ENCODE measurements at places on chromosomes 5 and 9.

GRCh38 chr9:117313989-117314388 lies 100.9 kb downstream of the ASTN2 start:
- H3K36me3 ChIP-seq, result no peaks in the 10 kb centered on the region
- H3K4me3 ChIP-seq, result no peak overlapping the region
- H3K27me3 ChIP-seq, result no peaks in the 10 kb centered on the region
- DNase-seq, result no peak
- no peaks in the 10 kb centered on the region for H3K4me1 ChIP-seq
- no peak overlapping the region for H3K27ac ChIP-seq

DNA sequence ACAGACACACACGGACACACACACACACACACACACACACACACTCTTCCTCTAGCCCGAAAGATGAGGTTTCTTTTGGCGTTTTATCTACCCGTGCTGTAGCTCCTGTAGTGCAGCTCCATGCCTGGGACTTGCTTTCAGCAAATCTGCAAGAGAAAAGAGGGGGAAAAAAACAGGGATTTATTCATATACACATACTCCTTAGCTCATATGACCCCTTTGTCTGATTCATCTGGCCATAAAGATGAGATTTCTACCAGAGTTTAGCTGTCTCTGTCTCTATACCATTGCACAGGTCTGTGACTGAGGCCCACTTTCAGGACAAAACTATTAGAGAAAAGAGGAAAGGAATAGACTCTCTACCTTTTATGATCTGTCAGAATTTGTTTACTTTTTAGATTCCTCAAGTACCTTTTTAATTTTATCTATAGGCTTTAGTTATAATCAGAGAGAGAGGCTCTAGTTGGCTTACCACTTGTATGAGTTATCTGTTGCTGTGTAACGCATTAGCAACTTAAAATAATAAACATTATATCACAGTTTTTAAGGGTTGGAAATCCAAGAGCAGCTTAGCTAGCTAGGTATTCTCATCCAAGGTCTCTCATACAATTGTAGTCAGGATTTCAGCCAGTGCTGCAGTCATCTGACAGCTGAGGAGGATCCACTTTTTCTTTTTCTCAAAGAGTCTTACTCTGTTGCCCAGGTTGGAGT lies 14.7 kb downstream of the SNX2 start:
- H3K27ac ChIP-seq, result no peak overlapping the region
- no peak overlapping the region for H3K4me3 ChIP-seq
- H3K27me3 ChIP-seq, result no peaks in the 10 kb centered on the region
- H3K4me1 ChIP-seq, result no peaks in the 10 kb centered on the region
- no peak for DNase-seq

DNA sequence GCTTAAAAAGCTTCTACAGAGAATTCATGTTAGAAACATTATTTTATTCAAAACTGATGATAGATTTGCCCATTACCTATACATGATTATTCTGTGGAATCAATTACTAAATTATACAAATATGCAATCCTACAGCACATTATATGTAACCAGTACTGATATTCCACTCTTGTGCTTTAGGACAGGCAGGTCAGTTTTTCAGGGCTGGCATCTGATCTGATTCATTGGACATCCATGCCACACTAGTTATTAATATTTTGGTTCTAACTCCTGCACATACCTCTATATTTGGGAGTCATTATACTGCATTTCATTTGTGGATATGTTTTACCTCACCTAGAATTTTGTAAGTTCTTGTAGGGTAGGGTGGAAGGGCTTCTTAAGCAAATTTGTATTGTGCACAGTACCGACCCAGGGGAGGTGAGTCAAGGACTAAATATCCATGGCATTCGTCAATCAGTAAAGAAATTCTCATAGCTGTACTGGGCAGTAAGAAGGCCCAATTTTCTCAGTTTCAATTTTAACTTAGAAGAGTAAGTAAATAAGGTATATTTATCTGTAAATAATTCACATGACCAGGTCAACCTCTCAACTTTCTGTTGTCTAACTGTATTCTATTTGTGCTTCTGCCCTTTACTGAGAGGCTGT lies 33.5 kb downstream of the ELOVL7 start:
- H3K4me3 ChIP-seq, result no peak overlapping the region
- H3K4me1 ChIP-seq, result no peaks in the 10 kb centered on the region
- no peak for DNase-seq
- H3K27ac ChIP-seq, result no peak overlapping the region

DNA sequence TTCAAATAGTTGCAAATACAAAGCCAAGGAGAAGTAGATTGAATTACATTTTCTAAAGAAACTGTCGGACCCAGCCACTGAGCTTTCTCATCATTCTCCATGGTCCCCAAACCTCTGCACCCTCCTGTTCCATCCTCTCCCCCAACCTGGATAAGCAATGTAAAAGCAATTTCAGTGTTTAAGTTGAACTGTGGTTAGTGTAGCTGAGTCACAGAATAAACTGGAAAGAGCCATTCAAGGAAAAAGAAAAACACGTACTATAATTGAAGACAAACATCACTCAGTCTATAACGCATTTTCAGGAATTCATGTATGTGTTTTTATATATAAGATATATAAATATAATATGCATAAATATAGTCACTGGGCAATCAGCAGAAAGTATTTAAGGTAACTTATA lies 54.1 kb upstream of the TMEM161B start:
- no peak for DNase-seq
- H3K27ac ChIP-seq, result no peak overlapping the region
- H3K4me1 ChIP-seq, result no peaks in the 10 kb centered on the region
- no peaks in the 10 kb centered on the region for H3K36me3 ChIP-seq

DNA sequence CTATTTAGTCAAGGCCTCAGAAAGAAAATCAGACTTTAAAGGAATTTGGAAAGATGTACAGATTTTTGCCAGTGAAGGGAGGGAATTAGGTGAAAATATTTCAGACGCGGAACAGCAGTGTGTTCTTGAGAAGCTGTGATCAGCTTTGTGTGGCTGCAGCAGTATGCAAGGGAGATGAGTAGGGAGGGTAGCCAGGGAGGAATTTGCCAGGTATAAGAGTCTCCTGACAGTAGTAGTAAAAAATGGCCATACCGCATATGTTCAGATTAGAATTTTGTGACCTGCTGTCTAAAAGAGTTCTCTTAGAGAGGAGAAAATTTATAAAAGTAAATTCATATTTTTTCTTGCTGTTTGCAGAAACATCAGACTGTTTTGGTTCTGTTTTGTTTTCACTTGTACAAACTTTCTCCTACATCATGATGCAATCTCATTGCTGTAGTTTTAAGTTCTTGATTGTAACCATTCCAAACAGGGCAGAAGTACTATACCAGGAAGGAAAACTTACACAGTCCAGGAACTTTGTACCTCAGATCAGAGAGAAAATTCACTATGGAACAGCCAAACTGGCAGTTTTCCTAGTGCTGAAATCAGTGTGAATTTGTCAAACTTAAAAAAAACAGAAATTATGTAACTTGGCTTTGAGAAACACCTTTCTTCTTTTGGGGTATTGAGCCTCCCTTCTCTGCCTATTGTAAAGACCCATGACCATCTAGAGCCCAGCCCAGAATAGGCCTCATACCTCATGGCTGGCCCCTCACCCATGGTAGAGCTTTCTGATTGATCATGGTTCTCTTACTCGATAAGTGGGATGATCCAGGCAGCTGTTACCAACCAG lies 78.4 kb upstream of the NR3C1 start:
- no peak overlapping the region for H3K4me3 ChIP-seq
- no peak for DNase-seq
- H3K4me1 ChIP-seq, result no peaks in the 10 kb centered on the region
- H3K27me3 ChIP-seq, result no peaks in the 10 kb centered on the region
- H3K36me3 ChIP-seq, result no peaks in the 10 kb centered on the region

DNA sequence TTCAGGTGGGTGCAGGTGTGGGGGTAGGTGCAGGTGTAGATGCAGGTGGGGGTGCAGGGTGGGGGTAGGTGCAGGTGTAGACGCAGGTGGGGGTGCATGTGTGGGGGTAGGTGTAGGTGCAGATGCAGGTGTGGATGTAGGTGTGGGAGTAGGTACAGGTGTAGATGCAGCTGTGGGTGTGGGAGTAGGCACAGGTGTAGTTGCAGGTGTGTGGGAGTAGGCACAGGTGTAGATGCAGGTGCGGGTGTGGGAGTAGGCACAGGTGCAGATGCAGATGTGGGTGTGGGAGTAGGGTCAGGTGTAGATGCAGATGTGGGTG lies 94.6 kb downstream of the PHF2 start:
- H3K27ac ChIP-seq, result no peak overlapping the region
- peaks cover 5% of the 10 kb centered on the region for H3K36me3 ChIP-seq
- peak; percentile 5 for DNase-seq
- no peaks in the 10 kb centered on the region for H3K27me3 ChIP-seq
- no peaks in the 10 kb centered on the region for H3K4me1 ChIP-seq
- no peak overlapping the region for H3K4me3 ChIP-seq

DNA sequence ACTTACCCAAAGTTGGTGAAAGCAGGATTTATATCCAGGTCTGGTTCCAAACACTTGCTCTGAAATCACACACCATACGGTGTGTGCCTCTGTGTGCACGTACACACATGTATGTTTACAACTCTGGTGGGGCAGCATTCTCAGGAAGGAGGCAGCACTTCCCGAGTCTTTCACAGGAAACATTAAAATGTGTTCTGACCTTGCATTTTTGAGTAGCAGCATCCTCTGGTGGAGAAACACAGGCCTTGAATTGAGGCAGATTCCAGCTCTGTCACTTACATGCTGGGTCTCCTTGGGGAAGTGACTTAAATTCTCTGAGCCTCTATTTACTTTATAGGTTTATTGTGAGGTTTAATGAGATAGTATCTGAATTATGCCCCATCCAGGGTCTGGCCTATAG lies 126.4 kb downstream of the RGS3 start:
- H3K4me1 ChIP-seq, result peaks cover 65% of the 10 kb centered on the region
- no peaks in the 10 kb centered on the region for H3K27me3 ChIP-seq
- no peak overlapping the region for H3K4me3 ChIP-seq
- H3K36me3 ChIP-seq, result peaks cover 44% of the 10 kb centered on the region
- peak; percentile 30 for DNase-seq

DNA sequence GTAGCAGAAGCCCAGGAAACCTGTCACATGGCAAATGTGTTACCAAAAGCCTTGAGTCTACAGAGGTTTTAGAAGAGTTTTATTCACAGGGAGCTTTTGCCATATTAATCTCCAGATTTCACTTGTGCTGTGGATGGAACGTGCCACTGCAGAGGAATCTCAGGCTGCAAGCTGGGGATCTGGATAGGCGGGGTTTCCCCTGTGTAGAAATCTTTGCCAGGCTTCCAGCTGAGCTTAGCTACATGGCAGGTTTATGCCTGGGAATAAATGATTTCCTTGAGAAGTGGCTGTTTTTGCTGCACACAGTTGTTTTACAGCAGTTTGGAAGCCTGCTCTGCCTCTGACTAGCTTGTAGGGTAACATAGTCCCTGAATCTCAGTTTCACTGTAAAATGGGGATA lies 224.6 kb upstream of the PLPPR1 start:
- H3K27me3 ChIP-seq, result no peaks in the 10 kb centered on the region
- no peak for DNase-seq
- no peak overlapping the region for H3K4me3 ChIP-seq
- no peaks in the 10 kb centered on the region for H3K4me1 ChIP-seq
- no peak overlapping the region for H3K27ac ChIP-seq

GRCh38 chr9:123335193-123335985 lies 20.6 kb upstream of the CRB2 start:
- no peak for DNase-seq
- no peaks in the 10 kb centered on the region for H3K27me3 ChIP-seq
- H3K4me1 ChIP-seq, result peaks cover 36% of the 10 kb centered on the region
- no peaks in the 10 kb centered on the region for H3K36me3 ChIP-seq
- no peak overlapping the region for H3K4me3 ChIP-seq

- no peaks in the 10 kb centered on the region for H3K27me3 ChIP-seq
- DNase-seq, result no peak
- H3K4me3 ChIP-seq, result no peak overlapping the region
These were observed 2002.9 kb upstream of the NUDT12 start for GRCh38 chr5:105565531-105565930.

DNA sequence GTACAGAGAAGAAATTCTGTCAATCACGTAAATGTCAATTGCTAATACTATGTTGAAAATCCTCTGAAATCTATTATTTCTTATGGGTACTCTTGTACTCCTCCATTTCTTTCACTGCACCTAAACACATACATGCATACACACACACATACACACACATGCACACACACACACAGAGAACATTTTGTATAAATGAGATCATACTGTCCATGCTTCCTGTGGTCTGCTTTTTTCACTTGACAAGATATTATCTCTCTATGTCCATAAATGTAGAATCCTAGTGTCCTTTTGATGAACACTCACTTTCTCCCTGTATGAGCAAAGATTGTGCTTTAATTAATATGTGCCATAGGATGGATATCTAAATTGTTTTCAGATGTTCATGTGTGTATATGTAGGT lies 32.7 kb upstream of the TLR4 start:
- no peak overlapping the region for H3K27ac ChIP-seq
- H3K4me3 ChIP-seq, result no peak overlapping the region
- DNase-seq, result no peak
- H3K4me1 ChIP-seq, result no peaks in the 10 kb centered on the region

- H3K4me3 ChIP-seq, result no peak overlapping the region
- no peaks in the 10 kb centered on the region for H3K4me1 ChIP-seq
- no peak overlapping the region for H3K27ac ChIP-seq
- H3K27me3 ChIP-seq, result peaks cover 15% of the 10 kb centered on the region
These were observed 130.6 kb upstream of the ADRA1B start for GRCh38 chr5:159785656-159786055.

DNA sequence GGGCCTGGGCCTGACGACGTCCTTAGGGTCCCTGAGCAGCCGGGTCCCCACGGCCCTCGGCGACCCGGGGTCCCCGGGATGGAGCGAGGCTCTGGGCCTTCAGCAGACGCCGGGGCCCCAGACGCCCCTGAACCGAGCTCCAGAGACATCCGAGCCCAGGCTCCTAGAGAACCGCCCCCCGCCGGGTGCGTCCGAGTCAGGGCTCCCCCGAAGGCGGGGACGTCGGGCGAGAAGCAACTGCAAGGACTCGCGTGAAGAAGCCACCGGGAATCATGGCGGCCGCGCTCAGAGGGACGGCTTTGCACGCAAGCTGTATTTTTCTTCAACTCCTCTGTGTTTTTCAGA lies 25.5 kb downstream of the IRX4 start:
- H3K27me3 ChIP-seq, result peaks cover 15% of the 10 kb centered on the region
- H3K36me3 ChIP-seq, result no peaks in the 10 kb centered on the region
- no peak overlapping the region for H3K27ac ChIP-seq
- no peak for DNase-seq

- H3K4me3 ChIP-seq, result no peak overlapping the region
- peaks cover 3% of the 10 kb centered on the region for H3K36me3 ChIP-seq
These were observed 118.7 kb upstream of the FOXD4L5 start for GRCh38 chr9:65403721-65404120.

DNA sequence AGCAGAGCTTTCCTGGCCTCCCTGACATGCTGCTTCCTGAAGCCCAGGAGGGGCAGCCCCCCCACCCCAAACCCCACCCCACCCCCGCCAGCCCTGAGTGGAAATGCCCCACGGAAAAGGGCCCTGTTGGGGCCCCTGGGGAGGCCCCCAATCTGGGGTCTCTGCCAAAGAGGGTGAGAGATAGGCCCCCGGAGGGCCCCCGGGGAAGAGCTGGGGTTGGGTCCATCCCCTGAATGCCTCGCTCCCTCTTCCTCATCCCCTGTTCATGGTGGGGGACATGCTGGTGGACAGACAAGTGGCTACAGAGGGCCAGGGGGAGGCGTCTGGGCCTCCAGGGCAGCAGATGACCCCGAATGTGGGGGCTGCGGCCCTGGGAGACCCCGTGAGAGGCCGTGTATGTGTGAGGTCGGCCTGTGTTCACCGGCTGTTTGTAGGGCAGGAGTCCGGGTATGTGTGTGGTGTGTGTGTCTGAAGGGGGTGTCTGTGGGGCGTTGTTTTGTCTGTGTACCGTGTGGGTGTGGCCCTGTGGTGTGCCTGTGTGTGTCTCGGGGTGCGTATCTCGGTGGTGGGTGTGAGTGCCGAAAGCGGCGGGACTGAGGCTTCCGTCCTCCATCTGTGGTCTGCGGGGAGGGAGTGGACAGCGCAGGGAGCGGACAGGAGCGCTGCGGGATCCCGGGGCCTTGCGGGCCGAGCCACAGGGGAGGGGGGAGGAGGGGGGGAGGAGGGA lies 11.3 kb downstream of the C9orf50 start:
- no peaks in the 10 kb centered on the region for H3K36me3 ChIP-seq
- H3K4me3 ChIP-seq, result peak overlapping the region; percentile 86
- H3K4me1 ChIP-seq, result peaks cover 54% of the 10 kb centered on the region
- H3K27ac ChIP-seq, result peak overlapping the region; percentile 94
